Panc1 (cell line): ENCODE measurements at places on chromosomes 1 and 21.

DNA sequence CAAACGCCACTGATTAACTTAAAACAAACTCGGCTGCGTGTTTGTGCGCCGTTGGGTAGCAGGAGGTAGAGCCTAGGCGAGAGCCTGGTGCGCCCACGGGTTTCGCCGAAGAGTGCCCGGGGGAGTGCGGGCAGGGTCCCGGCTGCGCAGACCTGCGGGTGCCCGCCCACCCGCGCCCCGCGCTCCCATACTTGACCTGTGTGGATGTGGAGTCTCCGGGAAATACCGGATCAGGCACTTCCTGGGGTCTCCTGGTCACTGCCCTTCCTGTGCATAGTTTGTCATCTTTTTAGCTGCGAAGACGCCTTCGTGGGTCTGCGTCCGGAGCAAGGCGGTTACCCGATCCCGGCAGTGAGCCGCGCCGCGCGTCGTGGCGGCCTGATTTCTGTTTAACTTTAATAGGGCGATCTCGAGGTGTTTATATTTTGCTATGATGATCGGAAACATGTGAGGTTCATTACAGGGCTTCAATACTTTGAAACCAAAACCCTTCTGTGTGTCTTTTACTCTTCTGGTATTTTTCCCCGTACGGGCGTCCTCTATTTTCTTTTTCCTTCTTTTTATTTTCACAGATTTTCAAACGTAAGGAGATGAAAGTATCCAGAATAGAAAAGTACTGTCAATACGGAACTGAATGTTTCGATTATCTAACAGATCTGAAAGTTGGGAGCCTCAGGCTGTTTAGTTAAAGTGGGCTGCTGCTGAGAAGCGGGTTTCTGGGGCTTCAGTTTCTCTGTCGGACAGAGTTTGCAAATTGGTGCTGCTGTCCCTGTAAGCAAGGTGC is 15.2 kb downstream of the NR5A2 start:
- DNase-seq = no peak
- 0 out of 2 replicates have a peak, but pooled peaks cover 5% of the 10 kb centered on the region for H3K4me1 ChIP-seq
- no peaks in the 10 kb centered on the region; the same call in none of the 2 replicates for H3K36me3 ChIP-seq
- peak overlapping the region; percentile 59 for H3K4me3 ChIP-seq
- peak overlapping the region; percentile 85 for H3K27ac ChIP-seq

DNA sequence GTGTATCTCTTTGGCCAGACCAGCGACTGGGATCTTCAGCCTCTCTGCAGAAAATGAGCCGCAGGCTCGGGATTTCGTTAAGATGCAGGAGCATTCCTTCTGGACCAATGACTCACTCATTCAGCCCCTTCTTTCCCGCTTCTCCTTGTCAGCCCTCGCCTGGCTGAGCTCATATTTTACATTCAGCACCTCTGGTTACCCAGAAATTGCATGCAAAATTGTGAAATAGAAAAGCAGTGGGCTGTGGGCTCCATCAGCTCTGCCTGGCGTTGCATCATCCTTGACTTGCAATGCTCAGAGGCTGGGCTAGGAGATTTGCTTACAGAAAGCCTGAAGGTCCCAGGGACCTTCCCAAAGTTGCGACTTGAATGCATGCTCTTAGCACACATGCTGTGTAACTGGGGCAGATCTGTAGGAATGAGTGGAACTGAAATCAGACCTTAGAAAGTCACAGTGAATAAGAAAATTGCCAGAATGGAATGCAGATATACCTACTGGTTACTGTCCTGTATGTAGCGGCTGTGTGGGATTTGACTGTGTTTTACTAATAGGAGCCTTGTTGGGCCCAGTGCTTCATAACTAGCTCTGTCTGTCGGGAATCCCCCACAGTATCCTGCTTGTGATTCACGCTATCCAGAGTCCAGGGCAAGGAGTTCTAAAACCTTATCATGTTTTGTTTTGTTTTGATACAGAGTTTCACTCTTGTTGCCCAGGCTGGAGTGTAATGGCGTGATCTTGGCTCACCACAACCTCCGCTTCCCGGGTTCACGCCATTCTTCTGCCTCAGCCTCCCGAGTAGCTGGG is 444.8 kb downstream of the KIF26B start:
- DNase-seq = no peak
- H3K36me3 ChIP-seq = no peaks in the 10 kb centered on the region
- no peaks in the 10 kb centered on the region for H3K4me1 ChIP-seq
- no peak overlapping the region for H3K4me3 ChIP-seq
- H3K27ac ChIP-seq = no peak overlapping the region

DNA sequence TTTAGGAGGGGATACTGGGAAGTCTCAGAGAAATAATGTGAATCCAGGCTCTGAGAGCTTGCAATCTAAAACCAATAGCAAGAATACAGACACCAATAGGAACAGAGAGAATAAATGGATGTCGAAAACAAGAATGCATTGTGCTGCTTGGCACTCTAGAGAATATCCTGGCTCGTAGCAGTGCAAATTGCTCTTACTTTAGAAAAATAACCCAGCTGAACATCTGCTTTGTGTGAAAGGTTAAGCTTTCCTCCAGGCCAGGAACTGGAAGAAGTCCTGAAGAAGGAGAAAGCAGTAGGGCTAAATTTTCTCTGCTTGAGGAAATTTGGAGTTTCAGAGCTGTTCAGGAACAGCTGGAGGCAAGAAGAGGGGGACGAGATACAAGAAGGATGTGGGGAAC is 382.3 kb downstream of the HHIPL2 start:
- no peaks in the 10 kb centered on the region for H3K36me3 ChIP-seq
- no peak overlapping the region for H3K4me3 ChIP-seq
- DNase-seq = no peak
- H3K27ac ChIP-seq = no peak overlapping the region
- no peaks in the 10 kb centered on the region for H3K27me3 ChIP-seq

DNA sequence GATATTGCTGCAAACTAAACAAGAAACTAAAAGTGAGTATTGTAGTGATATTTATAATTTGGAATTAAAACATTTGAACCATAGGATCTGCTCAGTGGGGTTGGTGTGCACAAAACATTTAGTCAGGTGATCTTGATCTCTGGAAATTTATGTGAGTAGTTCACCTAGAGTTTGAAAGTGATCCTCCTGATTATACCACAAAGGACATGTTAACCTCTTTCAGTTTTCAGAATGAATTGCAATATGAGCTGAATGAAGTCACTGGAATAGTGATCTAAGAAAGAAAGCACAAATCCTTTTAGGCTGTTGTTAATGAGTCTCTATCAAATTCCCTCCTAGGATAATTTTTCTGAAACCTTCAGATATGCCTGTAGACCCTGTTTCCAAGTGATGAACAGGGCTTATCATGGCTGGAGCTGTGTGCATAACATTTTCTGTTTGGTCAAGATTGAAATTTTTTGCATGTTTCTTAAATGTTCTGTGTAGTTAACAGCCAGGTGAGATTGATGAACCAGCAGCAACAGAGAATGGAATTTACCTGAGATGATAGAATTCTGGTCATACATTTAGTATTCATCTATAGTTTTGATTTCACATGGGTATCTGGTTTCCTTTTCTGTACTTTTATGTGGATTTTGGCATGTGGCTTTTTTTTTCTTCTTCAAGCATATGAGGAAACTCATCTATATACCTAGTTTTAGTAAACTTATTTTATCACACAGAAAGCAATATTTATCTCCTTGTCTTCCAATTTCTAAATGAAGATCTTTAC is 25.5 kb downstream of the CDC14A start:
- H3K36me3 ChIP-seq = no peaks in the 10 kb centered on the region
- no peak overlapping the region for H3K27ac ChIP-seq
- no peaks in the 10 kb centered on the region for H3K27me3 ChIP-seq
- no peak overlapping the region for H3K4me3 ChIP-seq

DNA sequence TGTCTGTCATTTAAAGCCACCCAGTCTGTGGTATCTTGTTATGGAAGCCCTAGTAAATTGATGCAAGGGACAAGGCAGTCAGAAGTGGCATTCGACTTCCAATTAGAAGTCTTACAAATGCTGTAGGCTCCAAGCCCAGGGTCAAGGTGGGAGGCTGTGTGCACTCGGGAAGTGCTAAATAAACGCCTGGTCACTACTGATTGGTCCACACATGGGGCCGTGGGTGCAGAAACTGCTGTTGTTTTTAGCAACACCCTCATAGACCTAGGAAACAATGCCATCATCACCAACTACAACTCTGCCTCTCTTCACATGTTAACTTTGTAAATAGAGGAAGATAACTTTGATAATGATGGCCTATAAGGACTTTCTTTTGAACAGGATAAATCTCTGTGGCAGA is 20.2 kb upstream of the ZBTB21 start:
- H3K4me3 ChIP-seq = no peak overlapping the region
- no peaks in the 10 kb centered on the region for H3K36me3 ChIP-seq
- no peaks in the 10 kb centered on the region for H3K4me1 ChIP-seq
- DNase-seq = no peak
- no peak overlapping the region for H3K27ac ChIP-seq

DNA sequence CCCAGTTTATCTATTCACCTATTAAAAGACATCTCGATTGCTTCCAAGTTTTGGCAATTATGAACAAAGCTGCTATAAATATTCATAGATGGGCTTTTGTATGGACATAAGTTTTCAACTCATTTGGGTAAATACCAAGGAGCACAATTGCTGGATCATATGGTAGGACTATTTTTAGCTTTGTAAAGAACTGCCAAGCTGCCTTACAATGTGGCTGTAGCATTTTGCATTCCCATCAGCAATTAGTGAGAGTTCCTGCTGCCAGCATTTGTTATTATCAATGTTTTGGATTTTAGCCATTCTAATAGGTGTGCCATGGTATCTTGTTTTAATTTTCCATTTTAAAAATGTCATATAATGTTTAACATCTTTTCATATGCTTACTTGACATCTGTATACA is 475.6 kb upstream of the NCAM2 start:
- H3K4me1 ChIP-seq = no peaks in the 10 kb centered on the region
- no peaks in the 10 kb centered on the region for H3K36me3 ChIP-seq
- H3K27ac ChIP-seq = no peak overlapping the region
- H3K27me3 ChIP-seq = no peaks in the 10 kb centered on the region
- DNase-seq = no peak

GRCh38 chr1:22753481-22753971 is 42.9 kb downstream of the EPHB2 start:
- H3K27ac ChIP-seq = no peak overlapping the region
- H3K4me3 ChIP-seq = no peak overlapping the region
- no peaks in the 10 kb centered on the region for H3K27me3 ChIP-seq
- DNase-seq = no peak
- H3K36me3 ChIP-seq = no peaks in the 10 kb centered on the region

GRCh38 chr1:223525957-223526356 is 132.7 kb downstream of the CCDC185 start:
- peaks cover 7% of the 10 kb centered on the region for H3K27me3 ChIP-seq
- no peaks in the 10 kb centered on the region for H3K4me1 ChIP-seq
- no peaks in the 10 kb centered on the region for H3K36me3 ChIP-seq
- no peak for DNase-seq
- H3K4me3 ChIP-seq = no peak overlapping the region
- no peak overlapping the region for H3K27ac ChIP-seq

- H3K4me3 ChIP-seq = no peak overlapping the region
- no peaks in the 10 kb centered on the region for H3K36me3 ChIP-seq
- peaks cover 8% of the 10 kb centered on the region; the same call in 1 of the 2 replicates for H3K27me3 ChIP-seq
Observed at GRCh38 chr1:245142171-245142798, 12.5 kb upstream of the KIF26B start.

GRCh38 chr1:189027512-189027911 is 1450.2 kb downstream of the BRINP3 start:
- no peaks in the 10 kb centered on the region for H3K27me3 ChIP-seq
- no peak overlapping the region for H3K27ac ChIP-seq
- DNase-seq = no peak
- no peaks in the 10 kb centered on the region for H3K4me1 ChIP-seq

GRCh38 chr1:208476846-208477170 is 232.6 kb upstream of the PLXNA2 start:
- DNase-seq = no peak
- H3K27me3 ChIP-seq = no peaks in the 10 kb centered on the region
- no peaks in the 10 kb centered on the region for H3K36me3 ChIP-seq
- H3K4me3 ChIP-seq = no peak overlapping the region
- no peak overlapping the region for H3K27ac ChIP-seq

DNA sequence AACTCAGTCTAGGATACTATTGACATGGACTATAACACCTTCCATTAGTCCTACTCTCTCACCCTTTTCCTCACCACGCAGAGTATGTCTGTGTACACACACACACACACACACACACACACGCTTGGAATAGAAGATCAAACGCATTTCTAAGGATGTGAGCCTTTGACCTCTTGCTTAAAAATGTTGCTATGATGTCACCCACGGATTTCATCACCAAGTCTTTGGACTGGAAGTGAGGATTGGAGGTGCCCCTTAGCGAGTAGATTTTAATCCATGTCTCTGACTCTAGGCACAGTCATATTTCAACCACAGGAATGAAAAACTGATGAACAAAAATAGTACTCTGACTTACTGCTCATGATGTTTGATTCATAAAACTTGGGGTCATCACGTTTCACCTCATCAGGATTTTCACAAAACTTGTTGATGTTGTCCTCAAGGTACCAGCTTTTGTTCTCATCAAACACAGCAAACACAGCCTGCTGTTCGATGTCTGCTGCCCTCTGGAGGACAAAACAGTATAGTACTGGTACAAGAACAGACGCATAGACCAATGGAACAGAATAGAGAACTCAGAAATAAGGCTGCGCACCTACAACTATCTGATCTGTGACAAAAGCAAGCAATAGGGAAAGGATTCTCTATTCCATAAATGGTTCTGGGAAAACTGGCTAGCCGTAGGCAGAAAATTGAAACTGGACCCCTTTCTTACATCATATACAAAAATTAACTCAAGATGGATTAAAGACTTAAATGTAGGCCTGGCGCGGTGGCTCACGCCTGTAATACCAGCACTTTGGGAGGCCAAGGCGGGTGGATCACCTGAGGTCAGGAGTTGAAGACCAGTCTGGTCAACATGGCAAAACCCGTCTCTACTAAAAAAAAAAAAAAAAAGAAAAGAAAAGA is 39.9 kb downstream of the F5 start:
- DNase-seq = peak; percentile 50
- H3K36me3 ChIP-seq = no peaks in the 10 kb centered on the region
- peaks cover 3% of the 10 kb centered on the region; the same call in 1 of the 2 replicates for H3K27me3 ChIP-seq
- no peaks in the 10 kb centered on the region for H3K4me1 ChIP-seq

DNA sequence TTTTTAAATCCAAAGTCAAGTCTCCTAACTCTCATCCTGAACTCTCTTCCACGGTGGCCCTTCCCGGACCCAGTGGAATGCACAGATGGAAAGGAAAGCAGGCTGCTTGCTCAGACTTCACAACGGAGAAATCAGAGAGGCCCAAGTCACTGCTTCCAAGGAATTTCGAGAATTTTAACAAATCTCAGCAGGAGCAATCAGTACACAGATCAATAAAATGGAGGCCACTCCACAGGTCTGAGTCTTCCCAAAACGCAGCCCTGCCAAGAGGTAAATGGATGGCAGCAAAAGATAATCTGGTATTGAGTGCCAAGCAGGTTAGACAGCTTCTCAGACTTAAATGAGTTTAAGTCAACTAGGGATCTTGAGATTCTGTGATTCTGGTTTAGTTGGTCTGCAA is 81.1 kb upstream of the TIAM1 start:
- H3K4me1 ChIP-seq = no peaks in the 10 kb centered on the region
- no peaks in the 10 kb centered on the region for H3K27me3 ChIP-seq
- H3K27ac ChIP-seq = no peak overlapping the region
- no peaks in the 10 kb centered on the region for H3K36me3 ChIP-seq
- no peak overlapping the region for H3K4me3 ChIP-seq
